ENCODE measurements at places on chromosomes 7 and 10.

DNA sequence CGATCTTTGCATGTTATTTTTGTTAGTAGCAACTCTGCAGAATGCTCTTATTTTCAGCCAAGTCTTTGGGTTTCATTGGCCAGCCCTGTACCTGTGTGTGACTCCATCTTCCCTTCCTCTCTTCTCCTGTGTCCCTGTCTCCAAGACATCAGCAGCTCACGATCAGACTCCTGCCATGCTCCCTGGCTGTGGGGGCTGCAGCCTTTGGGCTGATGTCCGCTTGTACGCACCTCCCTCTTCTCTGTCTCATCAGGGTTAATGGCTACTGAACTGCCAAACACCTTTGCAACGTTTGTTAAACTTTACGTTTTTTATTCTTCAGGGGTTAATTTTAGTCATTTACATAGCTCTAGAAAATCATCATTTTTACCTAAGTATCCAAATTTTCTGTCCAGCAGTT lies 103.5 kb upstream of the RET start:
- no peak for DNase-seq

- no peak for DNase-seq
These were observed 178.6 kb upstream of the BET1 start for GRCh38 chr7:94182721-94183120.

DNA sequence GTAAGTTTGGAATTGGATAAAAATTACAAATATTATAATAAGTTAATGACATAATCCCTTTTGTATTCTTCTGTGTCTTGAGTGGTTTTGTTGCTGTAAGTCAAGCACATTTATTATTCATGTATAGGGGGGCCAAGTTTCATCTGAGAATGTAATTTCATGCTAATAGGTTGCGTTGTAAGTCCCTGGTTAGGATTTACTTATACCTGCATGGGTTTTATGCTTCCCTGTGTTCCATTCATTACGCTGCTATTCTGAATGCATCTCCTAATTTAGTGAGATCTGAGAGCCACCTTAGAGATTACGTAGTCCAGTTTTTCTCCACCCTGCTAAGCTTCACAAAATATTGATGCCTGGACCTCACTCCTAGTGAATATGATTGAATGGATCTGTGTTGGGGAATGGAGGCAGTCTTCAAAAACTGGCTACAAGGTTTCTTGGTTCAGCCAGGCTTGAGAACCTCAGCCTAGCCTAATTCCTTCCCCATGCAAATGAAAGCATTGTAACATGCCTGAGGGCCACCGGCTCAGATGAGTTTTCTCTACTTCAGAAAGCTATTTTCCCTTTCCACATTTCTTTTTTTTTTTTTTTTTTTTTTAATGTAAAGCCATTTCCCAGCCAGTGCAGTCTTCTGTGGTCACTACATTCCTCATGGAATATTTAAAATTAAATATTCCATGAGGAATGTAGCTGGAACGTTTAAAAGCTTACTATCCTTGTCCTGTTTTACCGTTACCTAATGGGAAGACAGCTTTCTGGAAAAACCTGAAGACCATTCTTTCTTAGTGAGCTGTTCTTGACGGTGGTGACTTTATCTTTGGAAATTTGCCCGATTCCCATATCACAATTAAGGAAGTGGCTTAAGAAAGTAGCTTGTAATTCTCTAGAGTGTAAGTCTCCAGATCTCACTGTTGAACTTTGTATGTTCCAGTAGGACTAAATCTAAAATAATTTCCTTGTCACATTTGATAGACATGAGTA lies 16.0 kb downstream of the PAPSS2 start:
- DNase-seq = no peak

DNA sequence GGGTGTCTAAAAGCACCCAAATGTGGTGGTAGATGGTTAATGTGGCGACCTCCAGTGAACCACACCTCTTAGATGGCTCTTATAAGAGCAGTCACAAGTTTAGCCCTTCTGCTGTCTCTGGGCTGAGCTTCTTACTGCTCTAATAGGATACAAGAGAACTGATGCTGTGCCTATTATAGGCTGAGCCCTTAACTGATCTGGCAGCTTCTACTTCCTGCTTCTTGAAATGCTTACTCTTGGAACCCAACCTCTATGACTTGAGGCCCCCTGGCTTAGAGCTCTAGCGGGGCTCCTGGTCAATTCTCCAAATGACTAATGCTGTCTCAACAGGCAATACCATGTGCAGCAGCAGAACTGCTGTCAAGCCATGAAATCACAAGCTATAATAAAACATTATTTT lies 35.0 kb upstream of the LSM8 start:
- no peak for DNase-seq

DNA sequence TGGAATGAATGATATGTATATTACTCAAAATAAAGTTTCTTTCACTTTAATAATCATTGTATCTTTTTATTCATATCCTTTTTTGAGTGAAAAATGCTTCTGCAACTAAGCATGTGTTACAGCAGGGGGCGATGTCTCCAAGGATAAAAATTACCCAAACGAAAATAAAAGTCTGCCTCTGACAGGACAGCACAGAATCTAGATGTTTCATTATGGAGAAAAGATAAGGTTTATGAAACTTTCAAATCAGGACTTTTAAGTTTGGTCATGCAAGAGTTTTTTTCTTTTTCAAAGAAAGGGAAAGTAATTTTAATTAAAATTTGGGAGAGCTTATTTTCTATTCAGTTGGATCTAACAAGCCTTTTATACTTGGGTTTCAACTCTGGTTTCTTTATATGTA lies 48.4 kb downstream of the TES start:
- DNase-seq = no peak

DNA sequence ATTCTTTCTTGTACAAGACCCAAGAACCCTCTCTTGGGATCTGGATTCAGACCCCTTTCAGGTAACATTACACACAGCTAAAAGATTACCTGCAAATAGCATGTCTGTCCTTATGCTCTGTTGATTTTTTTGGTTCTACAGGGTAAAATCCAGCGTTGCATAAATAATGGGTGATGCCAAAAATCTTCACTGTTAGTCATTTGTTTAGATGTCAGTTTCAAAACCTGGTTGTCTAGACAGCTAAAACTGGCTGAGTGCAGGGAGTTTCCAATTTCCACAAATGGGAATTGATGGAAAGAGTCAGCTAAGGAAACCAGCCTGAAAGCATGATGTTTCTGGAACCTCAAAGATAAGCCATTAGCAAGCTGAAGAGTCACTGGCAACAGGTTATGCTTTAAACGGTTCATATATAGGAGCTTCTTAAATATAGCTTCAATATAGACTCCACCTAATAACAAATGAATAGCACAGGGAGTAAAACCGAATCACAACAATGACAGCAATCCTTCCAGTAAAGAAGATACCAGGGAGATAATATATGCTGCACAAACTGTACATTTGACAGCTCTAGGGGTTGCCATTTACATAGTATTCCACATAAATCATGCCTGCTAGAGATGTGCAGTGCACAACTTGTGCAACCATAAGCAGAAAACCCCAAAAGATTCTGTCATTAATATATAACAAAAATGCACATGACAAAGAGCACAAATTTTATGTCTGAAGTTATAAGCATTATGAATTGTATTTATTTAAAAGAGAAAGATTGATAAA lies 20.4 kb downstream of the CCDC71L start:
- no peak for DNase-seq

DNA sequence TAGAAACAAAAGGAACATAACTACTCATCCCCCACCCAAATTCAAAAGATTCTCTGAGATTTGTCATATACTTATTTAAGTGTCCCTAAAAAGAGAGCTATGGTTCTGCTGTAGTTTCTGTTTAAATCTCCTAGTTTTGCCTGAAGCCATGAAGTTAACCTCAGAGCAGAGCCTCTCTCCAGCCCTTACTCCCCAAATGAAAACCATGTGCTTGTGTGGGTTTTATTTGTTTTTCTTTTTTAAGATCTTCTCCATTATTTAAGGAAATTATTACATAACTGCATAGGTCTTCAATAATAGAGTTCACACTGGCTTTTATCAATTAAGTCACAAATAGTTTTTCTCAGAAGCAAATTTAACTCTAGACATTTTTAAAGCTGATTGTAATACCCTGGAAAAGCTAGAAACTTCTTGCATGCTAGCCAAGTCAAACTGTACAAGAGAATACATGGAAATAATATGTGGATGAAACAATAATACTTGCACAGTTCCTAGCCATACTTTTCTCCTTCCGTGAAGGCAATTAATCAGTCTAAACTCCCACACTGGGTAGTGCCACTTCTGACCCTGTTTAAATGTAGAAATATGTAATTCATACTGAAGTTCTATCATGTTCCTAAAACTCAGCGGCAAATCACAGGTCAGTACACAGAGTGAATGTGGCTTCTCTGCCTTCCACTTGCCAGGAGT lies 579.7 kb downstream of the SUGCT start:
- no peak for DNase-seq

DNA sequence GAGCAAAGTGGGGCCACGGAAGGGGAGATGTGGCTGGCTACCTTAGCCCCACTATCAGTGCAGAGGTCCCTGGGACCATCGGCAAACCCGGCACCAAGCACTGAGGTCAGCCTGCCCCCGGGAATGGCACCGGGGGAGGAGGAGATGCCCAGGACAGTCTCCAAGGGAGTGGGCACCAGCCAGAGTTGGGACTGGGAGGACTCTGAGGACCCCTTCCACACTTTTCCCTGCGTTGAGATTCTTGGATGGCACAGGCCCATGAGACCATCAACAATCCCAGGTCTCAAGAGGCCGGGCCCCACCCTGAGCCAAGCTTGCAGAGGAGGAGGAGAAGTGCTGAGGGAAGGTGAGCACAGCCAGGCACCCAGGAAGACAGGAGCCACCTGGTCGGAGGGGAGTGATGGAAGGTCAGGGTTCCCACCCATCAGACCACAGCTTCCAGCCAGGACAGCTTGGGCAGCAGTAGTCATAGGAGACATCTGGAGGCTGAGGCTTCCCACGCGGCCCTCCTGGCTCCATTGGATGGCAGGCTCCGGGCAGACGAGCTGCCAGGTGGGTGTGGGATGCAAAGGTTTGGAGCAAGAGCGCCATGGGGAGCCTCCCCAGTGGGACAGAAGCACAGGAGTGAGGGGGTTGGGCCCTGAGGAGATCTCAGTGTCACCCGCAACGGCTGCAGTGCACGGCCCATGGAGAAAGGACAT lies 2.6 kb upstream of the OPN4 start:
- no peak for DNase-seq

GRCh38 chr10:71970869-71971268 lies 6.7 kb downstream of the CHST3 start:
- no peak for DNase-seq

Data from stimulated activated CD8-positive, alpha-beta memory T cell treated with anti-CD3 and anti-CD28 coated beads, Interleukin-4, amount 100 ng/mL, for 1 hour (primary cell).